CD4-positive, alpha-beta memory T cell (primary cell): ENCODE measurements at places on chromosomes 5 and 9. TPM values are rescaled to one million over a fixed set of nuclear protein-coding genes. Genes with fewer than 3 reads are reported as not detected.

The LIFR gene
- polyA plus RNA-seq, result not detected

The MYOT gene
- polyA plus RNA-seq, result not detected

The PCDHB16 gene
- not detected for polyA plus RNA-seq

The OLFML2A gene
- not detected for polyA plus RNA-seq

The ZDHHC11B gene
- not detected for polyA plus RNA-seq

The CTXN3 gene
- polyA plus RNA-seq, result not detected

The RALGPS1 gene
- polyA plus RNA-seq, result 1.9 TPM

The SRD5A1 gene
- polyA plus RNA-seq, result 11.2 TPM

The MEIKIN gene
- polyA plus RNA-seq, result not detected

The SLCO6A1 gene
- polyA plus RNA-seq, result not detected

The CCIN gene
- not detected for polyA plus RNA-seq

The TUBB4B gene
- polyA plus RNA-seq, result 53.1 TPM

The SLC34A3 gene
- polyA plus RNA-seq, result not detected

The SLC27A4 gene
- 5.4 TPM for polyA plus RNA-seq

The FOXD4 gene
- polyA plus RNA-seq, result not detected

The C5orf52 gene
- not detected for polyA plus RNA-seq

The C7 gene
- polyA plus RNA-seq, result not detected

The RGS7BP gene
- not detected for polyA plus RNA-seq

The QRFP gene
- polyA plus RNA-seq, result not detected

The KIF24 gene
- polyA plus RNA-seq, result not detected

The PFN3 gene
- polyA plus RNA-seq, result not detected

The C8G gene
- 0.60 TPM for polyA plus RNA-seq

The SLC6A3 gene
- polyA plus RNA-seq, result not detected

The HACD4 gene
- polyA plus RNA-seq, result 7.9 TPM

The LCN1 gene
- not detected for polyA plus RNA-seq

The GRIN3A gene
- 0.08 TPM for polyA plus RNA-seq

The INSYN2B gene
- not detected for polyA plus RNA-seq

The FAM13B gene
- 27.7 TPM for polyA plus RNA-seq

The FBXW2 gene
- 45.1 TPM for polyA plus RNA-seq
